ENCODE measurements at places on chromosomes 7 and 10.

DNA sequence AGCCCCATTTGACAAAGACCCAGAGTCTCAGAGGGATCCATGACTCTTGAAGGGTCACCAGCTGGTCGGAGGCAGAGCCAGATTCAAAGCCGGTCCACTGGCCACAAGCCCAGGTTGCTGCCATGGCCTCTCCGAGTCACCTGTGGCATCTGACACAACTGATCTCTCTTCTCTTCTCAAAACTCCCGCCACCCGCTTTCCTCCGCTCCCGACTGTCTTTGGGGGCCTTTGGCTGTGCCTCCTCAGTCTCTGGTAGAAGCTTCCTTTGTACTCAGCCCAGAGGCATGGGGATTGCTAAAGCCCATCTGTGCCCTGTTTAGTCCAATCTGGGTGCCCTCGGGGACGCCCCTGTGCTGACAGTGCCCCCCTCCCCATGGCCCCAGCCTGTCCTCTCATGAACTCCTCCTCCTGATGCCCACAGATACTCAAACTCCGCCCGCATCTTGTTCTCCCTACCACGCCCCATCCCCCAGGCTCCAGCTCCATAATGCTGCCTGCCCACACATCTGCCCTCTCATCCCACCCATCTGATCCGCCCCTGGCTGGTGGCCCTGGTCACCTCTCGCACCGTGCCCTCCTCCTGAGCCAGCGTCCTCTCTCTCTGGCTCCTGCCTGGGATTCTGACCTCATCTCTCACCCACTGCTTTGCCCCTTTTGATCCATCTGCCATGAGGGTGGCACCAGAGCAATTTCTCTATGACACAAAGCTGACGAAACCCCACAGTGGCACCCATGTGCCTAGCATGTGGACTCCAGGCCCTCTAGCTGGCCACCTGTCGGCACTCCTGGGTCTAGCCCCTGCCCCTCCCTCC lies 150.6 kb downstream of the SLIT1 start:
- no peak for DNase-seq

- no peak for DNase-seq
Measured at GRCh38 chr10:11612021-11613001, 861 bp upstream of the USP6NL start.

GRCh38 chr10:36888925-36889573 lies 236.3 kb upstream of the ANKRD30A start:
- no peak for DNase-seq

GRCh38 chr10:98006266-98006665 lies 24.2 kb downstream of the CRTAC1 start:
- no peak for DNase-seq

GRCh38 chr10:119725517-119725827 lies 378 bp upstream of the INPP5F start:
- DNase-seq = no peak

DNA sequence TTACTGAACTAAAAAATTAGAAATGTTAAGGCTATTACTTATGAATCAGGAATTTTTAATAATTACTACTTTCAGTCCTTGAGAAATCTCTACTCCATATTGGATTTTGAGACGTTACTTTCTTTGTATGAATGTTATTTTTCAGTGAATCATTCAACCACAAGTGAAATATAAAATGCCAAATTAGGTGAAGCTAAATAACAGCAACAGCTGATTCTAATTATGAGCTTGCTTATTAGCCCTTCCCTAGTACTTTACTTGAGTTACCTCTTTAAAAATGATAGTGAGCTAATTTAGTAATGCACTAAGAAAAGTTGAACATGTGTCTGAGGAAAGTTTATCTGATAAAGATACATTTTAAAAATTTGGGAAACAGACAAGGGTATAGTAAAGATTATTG lies 51.4 kb downstream of the PCGF5 start:
- no peak for DNase-seq

- DNase-seq = no peak
Measured at GRCh38 chr10:47414227-47414592, 30.1 kb upstream of the ZNF488 start.

GRCh38 chr7:47496056-47496665 lies 85.8 kb downstream of the TNS3 start:
- DNase-seq = no peak

- DNase-seq = no peak
Measured at GRCh38 chr10:96402417-96403305, 43.9 kb upstream of the OPALIN start.

- DNase-seq = no peak
Measured at GRCh38 chr7:72106405-72106804, 305.7 kb downstream of the CALN1 start.

DNA sequence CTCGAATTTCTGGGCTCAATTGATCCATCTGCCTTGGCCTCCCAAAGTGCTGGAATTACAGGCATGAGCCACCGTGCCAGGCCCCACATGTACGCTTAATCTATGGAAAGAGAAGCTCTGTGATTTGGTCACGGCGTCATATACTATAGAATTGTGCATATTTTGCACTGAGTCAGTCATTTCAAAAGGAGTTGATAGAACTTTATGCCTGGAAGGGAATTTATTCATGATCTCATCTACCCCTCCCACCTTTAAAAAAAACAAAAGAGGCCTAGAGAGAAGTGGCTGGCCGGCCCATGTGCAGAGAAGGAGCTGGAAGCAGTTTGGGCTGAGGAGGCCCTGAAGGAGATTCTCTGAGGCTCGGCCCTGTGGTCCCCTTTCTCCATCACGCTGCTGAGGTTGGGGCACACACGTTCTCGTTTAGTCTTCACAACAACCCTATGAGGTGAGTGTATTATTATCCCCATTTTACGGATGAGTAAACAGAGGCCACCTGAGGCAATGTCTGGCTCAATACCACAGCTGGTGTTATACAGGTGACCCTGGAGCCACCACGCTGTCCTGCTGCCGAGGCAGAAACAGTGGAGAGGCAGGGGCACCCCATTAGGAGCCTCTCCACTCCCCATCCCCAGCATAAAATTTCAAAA lies 47.2 kb upstream of the ZRANB1 start:
- no peak for DNase-seq

DNA sequence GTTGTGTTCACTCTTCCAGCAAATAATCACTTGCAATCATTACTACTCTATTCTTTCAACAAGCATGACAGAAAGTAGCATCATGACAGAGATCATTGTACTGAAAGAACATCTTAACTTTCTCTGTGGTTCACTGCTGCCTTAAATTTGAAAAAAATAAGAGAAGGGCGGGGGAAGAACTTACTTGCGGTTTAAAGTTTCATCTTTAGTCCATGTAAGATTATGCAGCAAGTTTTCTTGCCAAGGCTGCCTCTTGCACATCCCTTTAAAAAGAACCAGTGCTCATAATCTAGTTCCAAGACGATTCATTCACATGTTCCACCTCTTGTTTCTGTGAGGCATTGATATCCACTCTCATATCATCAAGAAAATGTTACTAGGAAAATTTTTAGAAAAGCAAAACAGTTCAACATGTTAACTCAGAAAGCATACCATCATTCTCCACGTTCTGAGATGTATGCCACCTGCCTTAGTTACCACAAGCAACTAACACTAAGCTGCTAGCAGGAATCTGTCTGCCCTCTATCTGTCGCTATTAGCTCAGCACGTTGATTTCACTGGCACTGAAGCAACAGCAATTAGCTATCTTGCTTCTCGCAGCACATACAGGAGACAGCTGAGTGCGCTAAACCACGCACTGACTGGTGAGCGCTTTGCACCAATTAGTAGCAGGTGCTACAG lies at the start of gene PCDH15:
Gene PCDH15 (minus strand): TSS at position 491 of the 681 bp plus-strand sequence. CDS start 136,969 bp downstream, outside the sequence.
- no peak for DNase-seq

GRCh38 chr7:130566168-130566897 lies 74.4 kb downstream of the MEST start:
- DNase-seq = no peak

DNA sequence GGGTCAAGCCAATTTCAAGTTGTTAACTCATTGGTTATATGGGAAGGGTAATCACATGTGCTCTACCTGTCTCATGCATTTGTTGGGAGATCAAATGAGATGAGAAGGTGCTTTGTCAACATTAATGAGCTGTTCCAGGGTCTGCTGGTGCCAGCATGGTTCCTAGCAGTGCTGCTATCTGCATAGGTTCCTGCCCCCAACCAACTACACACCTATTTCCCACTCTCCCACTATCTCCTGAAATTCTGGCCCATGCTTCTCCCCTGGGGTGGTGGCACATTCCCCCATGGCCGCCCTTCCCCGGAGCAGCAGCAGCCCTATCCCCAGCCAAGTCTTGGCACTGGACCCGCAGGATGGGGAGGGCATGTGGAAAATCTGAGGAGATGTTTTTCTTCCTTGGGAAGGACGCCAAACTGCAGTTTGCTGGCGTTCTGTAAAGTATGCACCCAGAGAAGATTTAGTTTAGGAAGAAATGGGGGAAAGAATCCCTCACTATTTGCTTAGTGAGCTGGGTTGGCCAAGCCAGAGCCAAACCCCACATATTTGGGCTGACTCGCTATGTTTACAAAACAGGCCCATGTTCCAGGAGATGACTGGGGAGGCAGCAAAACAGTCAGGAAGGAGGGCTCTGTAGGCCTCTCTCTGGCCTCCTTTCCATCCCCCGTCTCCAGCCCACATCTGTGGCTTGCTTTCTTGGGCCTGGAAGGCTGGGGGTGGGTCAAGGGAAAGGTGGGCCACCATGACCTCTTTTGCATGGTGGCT lies 42.5 kb downstream of the PPP1R3C start:
- DNase-seq = peak; percentile 84

- no peak for DNase-seq
Measured at GRCh38 chr10:127905001-127905847, 1.7 kb upstream of the PTPRE start.

DNA sequence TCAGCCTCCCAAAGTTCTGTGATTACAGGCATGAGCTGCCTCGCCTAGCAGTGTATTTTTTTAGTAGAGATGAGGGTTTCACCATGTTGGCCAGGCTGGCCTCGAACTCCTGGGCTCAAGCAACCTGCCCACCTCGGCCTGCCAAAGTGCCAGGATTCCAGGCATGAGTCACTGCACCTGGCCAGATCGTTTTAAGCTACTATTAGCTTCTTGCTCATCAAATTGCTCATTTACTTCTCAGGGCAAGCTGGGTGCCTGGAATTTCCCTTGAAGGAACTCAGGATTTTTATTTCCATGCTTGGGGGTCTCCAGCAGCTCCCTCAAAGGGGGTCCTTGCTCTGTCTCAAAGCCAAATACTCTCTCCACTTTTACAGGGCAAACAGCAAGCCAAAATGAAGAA lies 798.0 kb upstream of the AUTS2 start:
- DNase-seq = no peak

DNA sequence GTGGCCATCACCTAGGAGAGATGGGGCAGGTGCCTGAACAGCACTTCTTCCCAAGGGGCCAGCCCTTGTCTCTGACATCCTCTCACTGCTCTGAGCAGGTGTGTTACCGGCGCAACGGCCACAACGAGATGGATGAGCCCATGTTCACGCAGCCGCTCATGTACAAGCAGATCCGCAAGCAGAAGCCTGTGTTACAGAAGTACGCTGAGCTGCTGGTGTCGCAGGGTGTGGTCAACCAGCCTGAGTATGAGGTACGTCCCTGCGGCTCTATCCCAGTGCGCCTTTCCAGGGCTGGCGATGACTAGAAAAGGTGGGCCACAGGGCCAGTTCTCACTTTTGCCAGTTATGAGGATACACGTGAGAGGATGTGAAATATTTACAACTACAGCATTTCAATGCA lies 54.3 kb upstream of the ZMIZ2 start:
- no peak for DNase-seq

GRCh38 chr10:77111611-77112550 lies 525.7 kb downstream of the KCNMA1 start:
- DNase-seq = peak; percentile 66

- no peak for DNase-seq
Measured at GRCh38 chr7:113705439-113705838, 213.4 kb downstream of the PPP1R3A start.

- no peak for DNase-seq
Measured at GRCh38 chr7:157818701-157819454, 482.1 kb downstream of the DNAJB6 start.

Measured in AG04450 (cell line).